Jurkat, Clone E6-1 (cell line): ENCODE measurements at places on chromosomes 3 and 15.
A peak's percentile ranks its signal among the peaks of the same experiment; 100 is the strongest.

GRCh38 chr3:19267040-19267439, 118.7 kb downstream of the KCNH8 start:
- DNase-seq, result no peak

GRCh38 chr3:58164906-58165821, 45.6 kb downstream of the DNASE1L3 start:
- DNase-seq, result no peak

- DNase-seq, result no peak
These were observed 741.8 kb downstream of the FHIT start for GRCh38 chr3:60509471-60509870.

GRCh38 chr15:40091861-40092255, 16.8 kb downstream of the BMF start:
- DNase-seq, result no peak

DNA sequence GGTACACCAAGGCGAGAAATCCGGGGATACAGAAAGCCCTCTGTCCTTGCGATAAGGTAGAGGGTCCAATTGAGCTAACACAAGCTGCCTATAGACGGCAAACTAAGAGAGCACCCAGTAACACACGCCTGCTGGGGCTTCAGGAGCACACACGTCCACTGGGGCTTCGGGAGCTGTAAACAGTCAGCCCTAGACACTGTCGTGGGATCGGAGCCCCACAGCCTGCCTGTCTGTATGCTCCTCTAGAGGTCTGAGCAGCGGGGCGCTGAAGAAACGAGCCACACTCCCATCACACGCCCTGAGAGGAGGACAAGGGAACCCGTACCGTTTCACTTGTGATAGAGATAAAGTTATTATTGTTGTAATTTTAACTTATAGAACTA, 486 bp downstream of the SAMMSON start:
- no peak for DNase-seq

GRCh38 chr3:155391551-155391958, 98.1 kb upstream of the STRIT1 start:
- no peak for DNase-seq

DNA sequence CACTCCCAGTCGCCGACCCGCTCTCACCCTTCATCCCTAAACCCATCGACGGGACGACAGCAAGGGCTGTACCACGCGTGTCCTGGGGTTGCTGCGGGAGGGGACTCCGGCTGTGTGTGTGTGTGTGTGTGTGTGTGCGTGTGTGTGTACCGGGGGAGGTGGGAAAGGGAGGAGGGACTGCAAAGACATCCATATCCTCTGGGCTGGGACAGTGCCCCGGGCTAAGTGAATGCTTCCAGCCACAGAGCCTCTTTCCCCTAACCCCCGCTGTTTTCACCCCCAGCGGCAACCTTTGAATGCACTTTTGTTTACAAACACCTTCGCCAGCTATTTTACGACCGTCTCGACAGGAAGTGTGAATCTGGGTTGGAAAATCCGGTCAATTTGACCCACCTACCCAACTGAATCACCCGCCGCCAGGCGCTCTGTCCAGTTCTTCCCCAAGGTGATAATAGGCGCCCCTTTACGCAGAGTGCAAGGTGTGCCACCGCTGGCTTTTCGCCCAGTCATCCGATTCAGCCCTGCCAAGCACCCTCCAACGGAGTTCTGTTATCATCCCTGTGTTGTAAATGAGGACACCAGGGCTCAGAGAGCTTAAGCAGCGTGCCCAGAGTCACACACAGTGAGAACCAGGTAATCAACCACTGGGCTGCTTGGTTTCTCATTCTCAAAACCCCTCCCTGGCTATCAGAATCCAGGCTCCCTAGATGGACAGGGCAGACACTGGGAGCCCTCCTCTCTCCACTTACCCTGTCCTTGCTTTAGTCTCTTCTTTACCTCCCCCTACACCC, 739 bp upstream of the AMOTL2 start:
- no peak for DNase-seq

- no peak for DNase-seq
These were observed 83.2 kb upstream of the WNT5A start for GRCh38 chr3:55570271-55570711.

DNA sequence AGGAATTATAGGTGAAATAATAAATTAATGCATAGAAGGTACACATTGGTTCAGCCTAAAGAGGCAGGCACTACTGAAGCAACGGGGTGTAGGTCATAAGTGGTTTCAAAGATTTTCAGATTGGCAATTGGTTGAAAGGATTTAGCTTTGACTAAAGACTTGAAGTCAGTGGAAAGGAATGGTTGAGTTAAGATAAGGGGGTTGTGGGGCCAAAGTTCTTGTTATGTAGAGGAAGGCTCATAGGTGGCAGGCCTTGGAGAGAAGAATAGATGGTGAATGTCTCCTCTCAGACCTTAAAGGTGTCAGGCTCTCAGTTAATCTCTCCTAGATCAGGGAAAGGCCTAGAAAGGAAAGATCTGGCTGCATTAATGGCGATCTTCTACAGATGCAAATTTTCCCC, 209.8 kb downstream of the ATP10A start:
- DNase-seq, result no peak

GRCh38 chr15:57782731-57783130, 76.2 kb downstream of the POLR2M start:
- DNase-seq, result no peak

- DNase-seq, result no peak
These were observed 41.7 kb downstream of the AQP9 start for GRCh38 chr15:58179741-58180381.

DNA sequence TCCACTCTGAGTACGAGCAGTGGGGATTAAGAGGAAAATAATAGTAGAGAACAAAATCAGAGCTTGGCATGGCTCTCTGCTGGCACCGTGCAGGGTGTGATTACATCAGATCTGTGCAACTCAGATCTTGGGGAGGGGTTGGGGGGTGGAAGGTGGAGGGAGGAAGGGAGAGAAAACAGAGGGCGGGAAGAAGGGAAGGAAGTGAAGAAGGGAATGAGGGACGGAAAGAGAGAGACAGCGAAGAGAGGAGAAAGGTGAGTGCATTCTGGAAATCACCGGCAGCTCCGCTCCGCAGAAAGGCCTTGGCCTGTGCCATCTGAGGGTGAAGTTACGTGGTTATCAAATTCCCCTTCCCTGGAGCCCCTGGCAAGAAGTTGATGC, 31.0 kb upstream of the ADAMTS17 start:
- DNase-seq, result no peak

- DNase-seq, result no peak
These were observed 42.3 kb downstream of the WDR72 start for GRCh38 chr15:53716909-53717876.

DNA sequence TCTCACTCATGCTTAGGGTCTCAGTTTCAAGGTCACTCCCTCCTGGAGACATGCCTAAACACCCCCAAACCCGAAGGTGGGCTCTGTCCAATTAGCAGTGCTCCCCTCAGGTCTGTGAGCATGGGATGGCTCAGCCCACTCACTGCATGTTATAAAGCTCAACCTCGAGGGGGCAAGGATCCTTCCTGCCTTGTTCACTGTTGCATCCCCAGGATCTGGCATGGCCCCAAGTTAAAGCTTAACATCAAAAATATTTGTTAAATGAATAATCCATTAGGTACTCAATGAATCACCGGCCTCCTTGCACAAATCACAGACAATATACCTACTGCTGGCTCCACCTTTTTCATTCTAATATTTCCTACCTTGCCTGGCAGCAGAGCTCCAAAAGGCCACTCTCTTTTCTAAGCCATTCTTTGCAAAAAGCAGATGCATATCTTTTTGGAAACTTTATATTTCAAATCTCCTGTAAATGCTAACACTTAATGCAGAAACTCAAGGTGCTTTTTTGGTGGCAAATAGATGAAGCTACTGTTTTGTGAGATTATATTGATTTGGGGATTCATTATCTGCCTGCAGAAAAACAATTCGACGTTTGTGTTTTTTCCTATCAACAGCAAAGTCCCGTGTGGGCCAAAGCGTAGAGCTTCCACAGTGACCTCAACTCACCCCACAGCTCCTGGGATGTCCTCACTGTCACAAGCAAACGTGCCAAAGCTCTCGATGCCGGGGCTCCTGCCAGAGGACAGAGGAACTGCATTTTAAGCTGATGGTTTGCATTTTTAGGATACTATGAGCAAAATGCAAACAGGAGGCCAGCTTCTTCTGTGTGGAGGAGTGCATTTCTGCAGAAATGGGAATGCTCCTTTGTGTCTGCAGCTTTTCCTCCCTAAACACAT, 35.4 kb downstream of the PCOLCE2 start:
- DNase-seq, result no peak

DNA sequence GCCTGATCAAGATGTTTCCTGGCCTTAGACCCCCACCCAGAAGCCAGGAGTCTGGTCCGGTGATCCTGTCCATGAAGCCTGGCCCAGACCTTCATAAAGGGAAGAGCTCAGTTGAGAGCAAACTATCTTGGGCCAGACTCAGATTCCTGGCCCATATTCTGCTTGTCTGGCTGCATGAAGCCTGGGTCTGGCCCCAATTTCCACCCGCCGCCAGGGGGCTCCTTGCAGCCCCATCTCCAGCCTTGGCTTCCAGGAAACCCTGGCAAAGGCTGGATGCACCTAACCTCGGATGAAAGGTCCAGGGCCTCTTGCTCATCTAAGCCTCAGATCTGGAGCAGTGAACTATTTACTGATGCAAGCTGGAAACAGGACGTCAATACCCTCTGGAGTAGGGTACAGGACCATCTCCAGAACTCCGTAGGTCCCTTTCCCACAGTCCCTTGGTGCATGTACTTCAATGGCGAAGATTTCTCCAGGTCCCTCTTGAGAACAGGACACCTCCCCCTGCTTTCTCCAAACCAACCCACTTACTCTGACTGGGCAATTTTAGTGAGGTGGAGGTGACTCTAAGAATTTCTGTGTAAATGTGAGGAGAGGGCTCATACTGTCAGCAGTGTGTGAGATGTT, 5.6 kb downstream of the FOXL2 start:
- peak; percentile 24 for DNase-seq
